Effector memory CD4-positive, alpha-beta T cell (primary cell): ENCODE measurements at places on chromosomes 2 and 18.

DNA sequence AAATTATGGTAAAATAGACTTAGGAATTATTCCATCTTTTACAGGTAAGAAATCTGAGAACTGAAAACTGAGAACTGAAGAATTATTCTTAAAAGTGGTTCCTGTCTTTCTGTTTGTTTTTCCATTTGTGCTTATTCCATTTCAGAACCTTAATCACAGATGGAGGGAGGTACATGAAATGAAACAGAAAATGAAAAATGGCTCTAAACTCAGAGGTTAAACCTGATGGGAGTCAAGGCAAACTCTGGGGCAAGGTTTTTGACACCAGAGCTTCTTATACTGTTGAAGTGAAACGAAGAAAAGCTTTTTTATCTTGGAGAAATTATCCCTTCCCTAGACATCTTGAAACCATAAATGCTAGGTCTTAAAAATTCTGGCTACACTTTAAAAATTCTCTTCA lies 182.1 kb downstream of the ZNF804A start:
- no peak overlapping the region for H3K4me3 ChIP-seq
- H3K4me1 ChIP-seq, result no peaks in the 10 kb centered on the region
- H3K27me3 ChIP-seq, result no peaks in the 10 kb centered on the region
- no peaks in the 10 kb centered on the region for H3K36me3 ChIP-seq
- no peak overlapping the region for H3K27ac ChIP-seq

DNA sequence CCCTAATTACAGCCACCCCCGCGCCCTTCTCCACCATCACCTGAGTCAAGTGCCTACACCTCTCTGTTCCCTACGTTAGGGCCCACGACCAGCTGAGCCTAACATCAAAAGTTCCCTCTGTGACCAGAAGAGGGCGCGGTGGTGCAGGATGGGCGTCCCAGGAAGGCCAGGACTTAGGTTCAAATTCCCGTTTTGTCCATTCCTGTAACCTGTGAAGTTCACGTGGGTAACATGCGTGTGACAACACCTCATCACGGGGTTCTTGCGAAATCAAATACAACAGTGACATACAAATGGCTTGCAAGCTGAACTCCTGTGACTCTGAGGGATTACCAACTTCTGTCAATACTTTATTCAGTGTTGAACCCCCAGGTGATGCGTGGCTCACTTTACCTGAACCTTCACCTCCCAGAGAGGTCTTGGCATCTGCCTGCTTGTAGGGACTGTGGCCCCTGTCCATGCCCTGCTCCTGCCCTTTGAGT lies 207.9 kb downstream of the ARL4C start:
- no peaks in the 10 kb centered on the region for H3K36me3 ChIP-seq
- peak overlapping the region; percentile 98 for H3K27ac ChIP-seq
- DNase-seq, result peak; percentile 68

DNA sequence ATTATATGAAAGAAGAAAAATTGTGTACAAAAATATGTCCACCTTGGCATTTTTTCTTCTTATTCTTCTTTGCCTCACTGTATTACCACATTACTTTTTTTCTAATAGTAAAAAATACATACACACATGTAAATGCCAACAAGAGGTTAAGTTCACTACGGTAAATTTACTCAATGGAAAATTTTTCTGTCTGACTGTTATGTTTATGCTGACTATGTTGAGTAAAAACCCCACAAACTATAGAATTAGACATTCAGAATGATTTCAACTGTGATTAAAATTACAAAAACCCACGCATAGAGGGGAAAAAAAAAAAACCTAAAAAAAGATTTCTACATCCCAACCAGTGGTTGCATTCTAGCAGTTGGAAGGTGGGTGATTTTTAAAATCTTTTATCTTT lies 5.4 kb downstream of the GPR55 start:
- H3K36me3 ChIP-seq, result no peaks in the 10 kb centered on the region
- no peak for DNase-seq
- H3K27ac ChIP-seq, result no peak overlapping the region
- peaks cover 8% of the 10 kb centered on the region for H3K4me1 ChIP-seq
- peaks cover 3% of the 10 kb centered on the region for H3K27me3 ChIP-seq

DNA sequence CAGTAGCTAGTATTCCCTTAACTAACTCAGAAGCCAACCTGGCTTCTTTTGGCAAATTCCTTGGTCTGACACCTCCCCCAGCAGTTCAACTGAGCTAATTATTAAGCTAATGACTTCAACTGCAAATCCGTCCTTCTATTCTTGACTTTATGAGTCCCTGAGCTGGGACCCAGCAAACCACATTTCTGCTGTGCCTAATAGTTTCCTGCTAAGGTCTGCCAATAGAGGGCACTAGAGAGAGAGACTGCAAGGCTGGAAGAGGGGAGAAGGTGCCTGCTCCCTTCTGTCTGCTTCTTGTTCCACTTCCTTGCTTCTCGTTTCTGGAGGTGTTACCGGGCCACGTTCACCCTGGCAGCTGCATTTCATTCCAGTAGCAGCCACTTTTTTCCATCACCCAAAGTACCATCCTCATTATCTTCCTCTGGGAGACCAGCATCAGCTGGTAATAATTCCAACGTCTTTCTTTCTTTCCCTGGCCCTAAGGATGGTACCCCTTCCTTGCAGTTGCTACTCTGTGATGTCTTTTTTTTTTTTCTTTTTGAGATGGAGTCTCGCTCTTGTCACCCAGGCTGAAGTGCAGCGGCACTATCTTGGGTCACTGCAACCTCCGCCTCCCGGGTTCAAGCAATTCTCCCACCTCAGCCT lies 352.0 kb downstream of the TNS1 start:
- H3K4me3 ChIP-seq, result no peak overlapping the region
- no peaks in the 10 kb centered on the region for H3K4me1 ChIP-seq
- no peaks in the 10 kb centered on the region for H3K27me3 ChIP-seq
- no peak for DNase-seq

DNA sequence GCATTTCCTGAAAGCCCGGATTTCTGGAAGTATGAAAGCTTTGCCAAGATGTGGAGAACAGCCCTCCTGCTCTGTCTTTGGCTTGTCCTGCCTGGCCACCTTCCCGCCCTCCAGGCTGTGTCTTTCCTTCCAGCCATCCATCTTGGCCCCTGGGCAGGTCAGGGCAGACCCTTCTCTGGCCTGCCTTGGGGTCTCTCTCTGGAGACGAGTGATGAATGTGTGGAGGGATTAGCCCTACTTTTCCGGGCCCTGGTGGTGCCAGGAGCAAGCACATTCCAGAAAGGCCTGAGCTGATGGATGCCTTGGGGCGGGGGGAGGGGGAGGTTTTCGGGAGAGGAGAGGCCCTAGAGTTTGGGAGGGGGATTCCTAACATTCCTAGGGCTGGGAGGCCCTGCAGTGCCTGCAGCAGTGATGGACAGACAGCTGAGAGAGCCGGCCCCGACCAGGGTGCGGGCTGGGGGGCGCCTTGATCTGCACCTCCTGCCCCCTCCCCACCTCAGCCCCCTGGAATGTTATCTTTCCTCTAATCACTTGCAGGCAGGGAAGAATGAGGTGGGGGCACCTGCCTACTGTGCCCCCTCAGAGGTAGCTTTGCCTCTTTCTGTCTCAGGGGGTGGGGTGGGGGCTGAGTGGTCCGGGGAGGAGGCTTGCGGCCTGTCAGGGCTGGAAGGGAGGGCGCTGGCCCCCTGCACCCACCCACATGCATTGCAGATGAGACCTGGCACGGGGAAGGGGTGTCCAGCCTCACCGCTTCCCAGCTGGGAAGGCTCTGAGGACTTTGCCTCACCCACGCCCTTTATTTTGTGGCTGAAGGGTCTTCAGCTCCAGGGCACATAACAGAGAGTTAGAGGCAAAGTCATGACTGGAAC lies 156.2 kb downstream of the DDX1 start:
- no peaks in the 10 kb centered on the region for H3K27me3 ChIP-seq
- no peaks in the 10 kb centered on the region for H3K36me3 ChIP-seq
- H3K4me1 ChIP-seq, result no peaks in the 10 kb centered on the region
- DNase-seq, result no peak

DNA sequence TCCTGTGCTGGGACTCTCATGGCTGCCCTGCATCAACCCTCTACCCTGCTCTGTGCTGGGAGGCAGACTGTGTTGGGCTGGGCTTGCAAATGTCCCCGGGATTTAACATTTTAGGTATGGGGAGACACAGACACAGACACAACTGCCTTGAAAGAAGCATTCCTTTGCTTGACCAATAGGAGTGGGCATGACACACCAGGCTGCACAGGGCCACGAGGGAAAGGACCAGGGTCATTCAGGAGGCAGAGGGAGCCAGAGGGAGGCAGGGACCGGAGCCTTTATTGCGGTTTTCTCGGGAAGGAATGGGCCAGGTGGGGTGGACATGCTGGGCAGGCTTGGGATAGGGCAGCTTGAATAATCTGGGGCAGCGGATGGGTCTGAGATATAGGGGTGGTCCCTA lies 238.7 kb upstream of the COPS8 start:
- H3K4me3 ChIP-seq, result no peak overlapping the region
- H3K27ac ChIP-seq, result no peak overlapping the region
- H3K27me3 ChIP-seq, result no peaks in the 10 kb centered on the region
- H3K4me1 ChIP-seq, result no peaks in the 10 kb centered on the region
- DNase-seq, result no peak

- H3K27me3 ChIP-seq, result no peaks in the 10 kb centered on the region
- DNase-seq, result no peak
- no peak overlapping the region for H3K27ac ChIP-seq
- H3K36me3 ChIP-seq, result no peaks in the 10 kb centered on the region
- H3K4me1 ChIP-seq, result peaks cover 54% of the 10 kb centered on the region
Measured at GRCh38 chr18:24049142-24049541, 34.6 kb downstream of the TTC39C start.

DNA sequence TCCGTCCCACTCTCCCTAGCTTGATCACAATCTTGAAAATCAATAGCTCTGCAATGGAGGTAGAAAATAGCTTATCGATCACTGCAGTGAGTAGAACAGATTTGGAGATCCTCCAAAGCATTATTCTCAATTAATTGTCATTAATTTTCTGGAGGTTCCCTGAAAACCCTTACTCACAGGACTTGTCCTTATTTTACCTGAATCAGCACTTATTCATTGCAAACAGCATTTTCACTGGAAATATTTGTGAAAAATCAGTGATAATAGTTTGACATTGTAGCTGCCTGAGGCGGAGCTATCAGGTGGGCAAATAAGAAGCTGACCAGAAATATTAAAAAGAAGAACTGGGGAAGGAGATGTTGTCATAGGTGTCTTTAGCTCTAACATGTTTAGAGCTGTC lies 294.6 kb upstream of the ZSWIM2 start:
- no peak for DNase-seq
- no peak overlapping the region for H3K27ac ChIP-seq
- no peaks in the 10 kb centered on the region for H3K36me3 ChIP-seq
- no peaks in the 10 kb centered on the region for H3K4me1 ChIP-seq

DNA sequence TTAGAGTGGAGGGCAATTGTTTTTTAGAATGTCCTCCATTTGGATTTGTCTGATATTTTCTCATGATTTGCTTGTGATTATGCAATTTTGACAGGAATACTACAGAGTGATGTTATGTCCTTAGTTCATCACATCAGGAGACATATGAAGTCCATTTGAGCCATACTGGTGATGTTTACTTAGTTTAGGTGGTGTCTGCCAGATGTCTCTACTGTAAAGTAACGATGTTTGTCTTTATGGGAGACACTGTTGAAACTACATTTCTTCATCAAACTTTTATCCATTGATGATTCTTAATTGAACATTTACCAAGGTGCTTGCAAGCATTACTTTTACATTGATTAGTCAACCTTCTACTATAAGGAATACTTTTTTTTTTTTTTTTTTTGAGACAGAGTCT lies 4.9 kb upstream of the SNORC start:
- no peaks in the 10 kb centered on the region for H3K27me3 ChIP-seq
- no peak overlapping the region for H3K27ac ChIP-seq
- no peaks in the 10 kb centered on the region for H3K4me1 ChIP-seq
- H3K36me3 ChIP-seq, result no peaks in the 10 kb centered on the region
- DNase-seq, result no peak
- no peak overlapping the region for H3K4me3 ChIP-seq

- no peak overlapping the region for H3K27ac ChIP-seq
- H3K4me1 ChIP-seq, result peaks cover 6% of the 10 kb centered on the region
- no peak for DNase-seq
- H3K27me3 ChIP-seq, result no peaks in the 10 kb centered on the region
- H3K36me3 ChIP-seq, result no peaks in the 10 kb centered on the region
Measured at GRCh38 chr2:239406316-239406995, 5.6 kb upstream of the HDAC4 start.

GRCh38 chr2:234536178-234536965 lies 39.5 kb upstream of the ARL4C start:
- DNase-seq, result no peak
- no peaks in the 10 kb centered on the region for H3K36me3 ChIP-seq
- no peak overlapping the region for H3K27ac ChIP-seq
- no peaks in the 10 kb centered on the region for H3K27me3 ChIP-seq
- no peak overlapping the region for H3K4me3 ChIP-seq
- no peaks in the 10 kb centered on the region for H3K4me1 ChIP-seq

GRCh38 chr2:76316691-76317090 lies 606.0 kb upstream of the GCFC2 start:
- no peaks in the 10 kb centered on the region for H3K27me3 ChIP-seq
- no peak overlapping the region for H3K27ac ChIP-seq
- no peak for DNase-seq
- no peaks in the 10 kb centered on the region for H3K36me3 ChIP-seq
- no peaks in the 10 kb centered on the region for H3K4me1 ChIP-seq

DNA sequence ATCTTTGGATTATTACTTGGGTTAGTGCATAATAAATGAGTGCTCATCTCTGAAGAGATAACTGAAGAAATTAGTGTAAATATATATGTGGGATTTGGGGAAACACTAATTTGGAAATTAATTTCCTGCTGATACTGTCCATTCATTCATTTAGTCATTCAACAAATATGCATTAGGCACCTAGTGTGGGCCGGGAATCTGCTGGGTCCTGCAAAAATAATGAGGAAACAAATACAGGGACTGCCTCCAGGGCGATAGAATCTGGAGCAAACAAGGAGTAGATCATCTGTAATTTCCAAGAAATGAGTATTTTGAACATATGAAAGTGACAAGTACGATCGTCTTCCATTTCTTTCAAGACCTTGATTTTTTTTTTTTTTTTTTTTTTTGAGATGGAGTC lies 203.7 kb upstream of the LYPD1 start:
- no peak overlapping the region for H3K27ac ChIP-seq
- H3K36me3 ChIP-seq, result no peaks in the 10 kb centered on the region

GRCh38 chr2:180322781-180323180 lies 315.7 kb upstream of the CWC22 start:
- no peak overlapping the region for H3K27ac ChIP-seq
- H3K4me3 ChIP-seq, result no peak overlapping the region
- H3K36me3 ChIP-seq, result no peaks in the 10 kb centered on the region
- DNase-seq, result no peak

- H3K4me3 ChIP-seq, result no peak overlapping the region
- no peak for DNase-seq
- no peaks in the 10 kb centered on the region for H3K27me3 ChIP-seq
Measured at GRCh38 chr2:179107737-179108136, 57.8 kb upstream of the CCDC141 start.

GRCh38 chr2:124668161-124668560 lies 643.1 kb downstream of the CNTNAP5 start:
- no peaks in the 10 kb centered on the region for H3K27me3 ChIP-seq
- H3K4me3 ChIP-seq, result no peak overlapping the region
- no peak overlapping the region for H3K27ac ChIP-seq
- no peaks in the 10 kb centered on the region for H3K36me3 ChIP-seq

- H3K4me3 ChIP-seq, result no peak overlapping the region
- no peaks in the 10 kb centered on the region for H3K27me3 ChIP-seq
- no peaks in the 10 kb centered on the region for H3K36me3 ChIP-seq
Measured at GRCh38 chr2:28639836-28640235, 111.8 kb upstream of the PPP1CB start.
